ENCODE measurements at places on chromosomes 7 and 10.

- no peak for DNase-seq
Measured at GRCh38 chr10:12473491-12473890, 124.1 kb downstream of the CAMK1D start.

GRCh38 chr10:59814878-59815277 is 61.6 kb upstream of the MRLN start:
- DNase-seq = no peak

GRCh38 chr7:23445326-23445725 is 25.0 kb downstream of the IGF2BP3 start:
- no peak for DNase-seq

GRCh38 chr10:133439517-133440461 is 14.0 kb upstream of the SCART1 start:
- DNase-seq = no peak

DNA sequence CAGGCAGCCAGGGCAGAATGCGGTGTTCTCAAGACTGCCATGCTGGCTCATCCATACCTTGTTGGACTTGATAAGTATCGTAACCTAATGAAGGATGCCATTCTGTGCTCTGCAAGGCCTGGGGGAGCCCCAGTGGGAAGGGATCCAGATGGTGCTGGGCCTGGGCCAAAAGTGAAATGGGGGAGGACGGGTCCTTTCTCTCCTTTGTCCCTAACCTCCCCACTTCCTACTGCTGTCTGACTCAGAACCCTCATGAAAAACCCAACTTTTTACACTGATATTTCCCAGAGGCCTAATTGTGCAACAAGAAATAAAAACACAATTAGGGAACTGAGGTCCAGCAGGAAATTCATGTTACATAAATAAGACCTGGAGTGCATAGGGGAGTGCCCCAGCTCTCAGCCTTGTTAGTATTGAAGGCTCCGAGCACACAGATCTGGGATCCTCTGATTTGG is 193.7 kb upstream of the SVIL start:
- DNase-seq = no peak

- DNase-seq = no peak
Measured at GRCh38 chr10:21146436-21146789, 249.3 kb upstream of the NEBL start.

DNA sequence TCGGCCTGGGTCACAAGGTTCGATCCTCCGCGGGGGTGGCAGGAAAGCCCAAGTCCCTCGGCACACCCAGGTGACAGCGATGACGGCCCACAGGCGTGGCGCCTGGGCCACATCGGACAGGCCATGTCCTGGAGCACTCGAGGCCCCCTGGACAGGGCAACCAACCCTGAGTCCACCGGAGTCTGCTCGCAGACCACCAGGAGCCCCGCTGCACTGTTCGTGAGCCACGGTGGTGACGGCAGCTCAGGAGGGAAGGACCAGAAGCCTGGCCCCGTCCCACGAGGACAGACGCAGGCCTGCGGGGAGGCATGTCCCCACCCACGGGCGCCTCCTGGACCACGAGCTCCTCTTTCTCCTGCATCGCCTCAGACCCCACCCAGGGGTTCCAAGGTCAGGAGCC is 22.4 kb upstream of the GPR146 start:
- DNase-seq = no peak

DNA sequence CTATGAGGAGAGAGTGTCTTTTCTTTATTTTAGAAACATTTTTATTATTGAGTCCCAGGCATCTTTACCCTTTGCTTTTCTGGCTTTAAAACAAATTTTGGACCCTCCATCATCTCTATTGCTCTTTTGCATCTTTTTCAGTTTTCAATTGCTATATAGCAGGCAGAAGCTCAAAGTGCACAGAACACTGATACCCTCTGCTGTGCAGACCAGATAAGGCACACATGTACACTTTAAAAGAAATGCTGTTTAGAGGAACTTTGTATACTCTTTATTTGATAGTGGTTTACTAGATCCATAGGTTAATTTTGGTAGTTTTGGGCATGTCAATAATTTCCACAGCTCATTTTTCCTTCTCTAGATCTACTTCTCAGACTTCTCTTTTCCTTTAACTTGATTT is 324.2 kb downstream of the SH2D4B start:
- no peak for DNase-seq

DNA sequence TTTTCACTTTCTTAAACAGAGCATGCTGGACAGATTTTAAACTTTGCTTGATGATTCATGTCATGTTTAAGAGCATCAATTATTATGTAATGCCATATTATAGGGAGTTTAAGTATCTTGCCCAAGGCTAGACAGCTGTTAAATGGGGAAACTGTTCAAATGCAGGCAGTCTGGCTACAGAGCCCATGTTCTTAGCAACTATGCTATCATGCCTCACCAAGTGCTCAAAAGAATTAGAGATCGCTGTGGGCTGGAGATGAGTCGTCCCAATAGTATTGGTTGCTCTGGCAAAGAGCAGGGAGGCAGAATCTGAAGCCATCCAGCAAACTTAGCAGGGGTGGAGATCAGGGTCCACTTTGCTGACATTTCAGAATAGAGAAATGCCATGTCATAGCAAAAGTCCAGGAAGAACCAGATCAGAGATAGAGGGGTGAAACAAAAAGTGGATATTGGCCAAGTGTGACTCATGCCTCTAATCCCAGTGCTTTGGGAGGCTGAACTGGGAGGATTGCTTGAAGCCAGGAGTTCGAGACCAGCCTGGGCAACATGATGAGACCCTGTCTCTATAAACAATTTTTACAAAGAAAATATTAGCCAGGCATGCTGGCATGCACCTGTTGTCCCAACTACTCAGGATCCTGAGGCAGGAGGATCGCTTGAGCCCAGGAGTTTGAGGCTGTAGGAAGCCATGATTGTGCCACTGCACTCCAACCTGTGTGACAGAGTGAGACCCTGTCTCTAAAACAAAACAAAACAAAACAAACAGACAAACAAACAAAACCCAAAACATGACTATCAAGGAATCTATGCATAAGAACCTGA is 57.8 kb downstream of the BAMBI start:
- no peak for DNase-seq

- no peak for DNase-seq
Measured at GRCh38 chr7:94289071-94289470, 105.6 kb upstream of the COL1A2 start.

DNA sequence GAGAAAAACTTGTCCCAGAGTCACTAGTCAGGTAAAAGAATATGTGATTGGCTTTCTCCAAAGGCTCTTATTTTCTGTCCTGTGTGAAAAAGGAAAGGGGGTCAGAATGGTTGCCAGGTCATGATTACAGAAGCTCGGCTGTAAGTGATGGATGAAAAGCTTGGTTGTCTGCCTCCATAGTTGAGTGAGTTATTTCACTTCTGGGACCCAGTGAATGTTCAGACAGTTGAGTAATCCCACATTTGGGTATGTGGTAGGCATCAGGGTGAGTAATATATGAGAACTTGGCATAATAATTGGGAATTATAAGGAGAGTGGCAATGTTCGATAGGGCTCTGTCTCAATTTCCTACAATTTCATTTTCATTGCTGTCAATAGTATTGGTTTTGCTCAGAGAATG is 72.5 kb downstream of the BBS9 start:
- no peak for DNase-seq

DNA sequence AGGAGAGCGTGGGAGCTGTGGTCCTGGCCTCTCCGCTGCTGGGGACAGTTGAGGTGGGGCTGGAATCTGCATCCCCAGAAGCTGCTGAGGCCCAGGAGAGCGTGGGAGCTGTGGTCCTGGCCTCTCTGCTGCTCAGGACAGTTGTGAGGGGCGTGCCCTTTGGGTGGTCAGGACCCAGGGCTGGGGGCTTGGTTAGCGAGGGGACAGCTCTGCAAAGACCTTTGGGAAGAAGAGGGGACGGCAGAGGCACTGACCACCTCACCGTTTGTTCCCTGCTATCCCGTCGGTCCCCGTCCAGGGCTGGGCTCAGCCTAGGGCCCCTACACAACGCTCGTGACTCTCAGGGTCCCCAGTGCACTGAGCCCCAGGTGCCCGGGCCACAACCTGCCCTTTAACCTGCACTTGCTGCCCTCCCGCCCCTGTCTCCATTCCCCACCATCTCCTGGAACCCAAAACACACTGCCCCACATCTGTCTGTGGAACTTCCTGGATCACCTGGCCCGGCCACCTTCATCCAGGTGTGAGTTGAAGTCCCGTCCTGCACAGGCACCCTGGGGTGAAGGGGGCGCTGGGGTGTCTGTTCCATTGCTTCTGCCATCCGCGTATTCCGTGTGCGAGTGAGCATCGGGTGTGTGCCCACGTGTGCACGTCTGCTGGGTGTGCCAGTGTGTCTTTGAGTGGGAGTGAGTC is 14.1 kb downstream of the FOXL3 start:
- DNase-seq = no peak

GRCh38 chr10:3902809-3903410 is 117.9 kb upstream of the KLF6 start:
- no peak for DNase-seq

GRCh38 chr7:20152511-20152910 is 64.7 kb downstream of the MACC1 start:
- DNase-seq = no peak

- DNase-seq = no peak
Measured at GRCh38 chr10:78528749-78529204, 495.1 kb downstream of the RPS24 start.

DNA sequence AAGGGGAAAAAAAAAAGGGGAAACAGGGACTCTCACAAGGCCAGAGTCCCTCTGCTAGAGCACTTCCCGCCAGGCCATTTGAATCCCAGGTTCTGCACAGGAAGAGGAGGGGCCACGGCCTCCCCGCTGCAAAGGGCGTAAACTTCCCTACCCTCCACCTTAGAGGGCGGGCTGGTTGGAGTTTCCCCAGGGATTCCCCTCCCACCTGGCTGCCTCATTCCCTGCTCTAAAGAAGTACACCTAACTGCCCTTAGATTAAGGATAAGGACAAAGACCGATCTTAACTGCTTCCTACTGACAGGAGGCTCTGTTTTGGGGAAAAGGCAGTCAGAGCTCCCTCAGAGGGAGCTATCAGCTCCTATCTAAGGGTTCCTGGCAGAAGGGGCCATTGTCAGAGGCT is 102.0 kb upstream of the ARMC3 start:
- DNase-seq = no peak

- DNase-seq = no peak
Measured at GRCh38 chr10:122510326-122510725, 49.0 kb downstream of the HTRA1 start.

DNA sequence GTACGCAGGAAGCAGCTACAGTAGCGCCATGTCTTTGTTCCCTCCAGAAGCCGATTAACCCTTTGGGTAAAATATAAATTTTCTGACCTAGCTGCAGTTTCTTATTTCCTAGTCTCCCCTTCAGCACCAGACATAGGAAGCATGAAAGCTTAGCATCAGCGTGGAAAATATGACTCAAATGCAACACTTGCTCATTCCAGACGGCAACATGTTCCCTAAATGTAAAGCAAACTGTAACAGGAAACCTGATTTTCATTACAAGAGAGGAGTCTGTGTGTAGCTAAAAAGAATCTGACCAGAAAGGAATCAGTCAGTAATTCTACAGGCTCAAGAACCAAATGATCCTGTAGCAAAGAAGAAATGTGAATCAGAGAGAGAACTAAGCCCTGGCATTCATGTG is 219.2 kb downstream of the C7orf25 start:
- DNase-seq = no peak

Data from stimulated activated CD8-positive, alpha-beta memory T cell treated with anti-CD3 and anti-CD28 coated beads, Interleukin-4, amount 100 ng/mL, for 1 hour (primary cell).